ENCODE measurements at places on chromosomes 3 and 15.

GRCh38 chr3:181610083-181610972 is 101.4 kb upstream of the SOX2 start:
- DNase-seq, result no peak
- no peaks in the 10 kb centered on the region for H3K27me3 ChIP-seq
- no peaks in the 10 kb centered on the region for H3K4me1 ChIP-seq
- no peak overlapping the region for H3K4me3 ChIP-seq

DNA sequence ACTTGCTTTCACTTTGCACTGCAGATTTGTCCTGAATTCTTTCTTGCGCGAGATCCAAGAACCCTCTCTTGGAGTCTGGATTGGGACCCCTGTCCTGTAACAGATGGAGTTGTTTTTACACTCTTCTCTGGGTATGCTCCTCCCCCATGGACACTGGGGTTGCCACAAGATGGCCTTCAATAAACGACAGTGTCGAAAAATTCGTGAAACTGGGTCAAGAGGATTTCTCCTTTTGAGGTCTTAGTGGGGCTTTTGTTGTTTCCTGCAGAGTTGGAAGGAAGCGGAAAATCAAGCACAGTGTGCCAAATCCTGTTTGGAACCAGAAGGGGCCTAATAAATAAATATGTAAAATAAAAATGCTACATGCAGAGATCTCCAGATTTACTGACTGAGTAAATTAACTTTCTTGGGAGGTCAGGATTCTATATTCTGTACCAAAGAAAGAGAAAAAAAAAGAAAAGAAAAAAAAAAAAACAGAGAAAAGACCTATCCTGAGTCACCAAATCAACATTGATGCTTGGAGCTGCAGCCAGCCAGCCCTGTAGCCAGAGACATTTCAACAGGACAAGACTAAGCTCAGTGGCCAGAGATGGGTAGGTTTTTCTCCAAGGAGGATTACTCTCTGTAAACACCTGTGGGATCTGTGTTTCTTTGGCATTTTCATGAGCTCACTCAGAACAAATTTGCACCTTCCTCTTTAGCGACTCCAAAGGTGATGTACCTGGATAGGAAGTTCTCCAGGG is 24.8 kb downstream of the CCDC80 start:
- no peak overlapping the region for H3K4me3 ChIP-seq
- H3K27me3 ChIP-seq, result no peaks in the 10 kb centered on the region
- DNase-seq, result no peak
- no peaks in the 10 kb centered on the region for H3K36me3 ChIP-seq
- no peaks in the 10 kb centered on the region for H3K4me1 ChIP-seq

DNA sequence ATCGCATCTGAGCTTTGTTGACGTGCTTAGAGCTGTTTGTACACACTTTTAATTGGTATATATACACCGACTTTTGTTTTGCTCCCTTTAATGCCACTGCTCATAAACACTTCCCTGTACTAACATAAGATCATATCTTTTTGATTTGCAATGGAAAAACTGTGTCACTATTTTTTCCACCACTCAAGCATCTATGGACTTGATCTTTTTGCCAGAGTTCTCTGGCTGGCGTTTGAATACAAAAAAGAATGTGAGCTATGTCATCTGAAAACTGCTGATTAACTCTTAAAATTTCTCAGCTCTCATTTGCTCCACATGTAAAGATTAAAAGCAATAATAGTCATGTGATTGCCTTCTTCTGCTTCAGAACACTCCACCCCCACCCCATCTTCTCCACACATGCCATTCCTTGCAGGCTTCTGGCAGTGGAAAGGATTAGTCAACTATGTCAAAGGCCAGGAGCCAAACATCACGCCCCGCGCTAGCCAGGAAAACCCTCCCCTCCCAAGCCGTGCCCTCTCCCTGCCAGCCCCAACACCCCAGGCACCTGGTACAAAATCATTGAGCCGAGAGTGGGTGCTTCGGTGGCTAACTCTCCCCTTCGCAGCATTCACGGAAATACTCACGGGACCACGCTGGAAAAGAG is 123.4 kb upstream of the MEF2A start:
- no peaks in the 10 kb centered on the region for H3K36me3 ChIP-seq
- no peak for DNase-seq
- peaks cover 14% of the 10 kb centered on the region for H3K4me1 ChIP-seq
- peak overlapping the region; percentile 35 for H3K4me3 ChIP-seq
- no peaks in the 10 kb centered on the region for H3K27me3 ChIP-seq

DNA sequence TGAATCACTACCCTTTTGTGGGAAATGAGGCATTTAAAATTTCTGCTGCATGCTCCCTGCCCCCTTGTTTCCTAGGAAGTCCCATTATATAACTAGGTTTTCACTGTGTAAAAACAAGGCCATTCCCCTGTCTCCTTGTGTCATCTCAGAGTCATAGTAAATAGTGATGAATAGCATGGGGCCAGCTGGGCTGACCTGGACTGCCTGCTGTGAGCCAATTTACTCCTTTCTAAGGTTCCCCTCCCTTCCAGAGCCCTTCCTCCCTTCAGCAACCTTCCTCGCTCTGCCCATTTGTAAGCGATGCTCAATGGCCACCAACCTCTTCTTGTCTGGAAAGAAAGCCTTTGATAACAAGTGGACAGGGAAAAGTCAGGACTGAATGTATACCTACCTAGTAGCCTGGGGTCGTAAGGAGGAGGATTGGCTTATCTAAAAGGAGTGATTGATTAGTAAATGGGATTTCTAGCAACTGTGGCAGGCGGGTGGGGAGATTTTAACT is 11.7 kb downstream of the ITGA11 start:
- H3K27ac ChIP-seq, result no peak overlapping the region
- peak; percentile 14 for DNase-seq
- no peaks in the 10 kb centered on the region for H3K27me3 ChIP-seq
- no peak overlapping the region for H3K4me3 ChIP-seq

GRCh38 chr3:65577843-65578430 is 460.8 kb downstream of the MAGI1 start:
- DNase-seq, result no peak
- H3K27me3 ChIP-seq, result no peaks in the 10 kb centered on the region
- H3K27ac ChIP-seq, result no peak overlapping the region
- H3K4me3 ChIP-seq, result no peak overlapping the region
- H3K4me1 ChIP-seq, result no peaks in the 10 kb centered on the region
